ENCODE measurements at places on chromosomes 1 and 21. TPM values are rescaled to one million over a fixed set of nuclear protein-coding genes. Genes with fewer than 3 reads are reported as not detected.

- no peak overlapping the region for H3K27ac ChIP-seq
- peaks cover 19% of the 10 kb centered on the region for H3K4me1 ChIP-seq
- no peak overlapping the region for H3K4me3 ChIP-seq
- DNase-seq: no peak
Measured at GRCh38 chr1:85700422-85700821, 7.8 kb downstream of the ZNHIT6 start.

GRCh38 chr1:111731956-111732355 is 7.2 kb downstream of the INKA2 start:
- H3K27ac ChIP-seq: no peak overlapping the region
- no peaks in the 10 kb centered on the region for H3K27me3 ChIP-seq

DNA sequence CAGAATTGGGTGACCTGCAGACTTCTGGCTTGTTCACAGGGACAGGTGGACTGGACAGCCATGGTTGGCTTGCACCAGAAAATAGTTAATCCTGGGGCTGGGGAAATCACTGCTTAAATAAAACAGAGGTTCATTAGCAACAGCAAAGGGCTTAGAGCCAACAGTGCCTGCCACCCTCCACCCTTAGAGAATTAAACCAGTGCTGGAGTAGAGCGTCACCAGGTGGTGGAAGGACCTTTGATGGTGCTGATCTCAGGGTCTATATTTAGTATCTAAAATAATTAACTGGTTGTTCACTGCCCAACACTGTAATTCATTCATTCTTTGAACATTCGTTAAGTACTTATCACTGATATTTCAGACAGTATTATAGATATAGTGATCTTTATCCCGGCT is 34.7 kb upstream of the PDE9A start:
- no peak overlapping the region for H3K4me3 ChIP-seq
- peaks cover 4% of the 10 kb centered on the region for H3K27me3 ChIP-seq
- no peaks in the 10 kb centered on the region for H3K36me3 ChIP-seq
- peaks cover under 1% of the 10 kb centered on the region for H3K4me1 ChIP-seq
- no peak overlapping the region for H3K27ac ChIP-seq

- peaks cover 51% of the 10 kb centered on the region for H3K4me1 ChIP-seq
- peaks cover 12% of the 10 kb centered on the region for H3K36me3 ChIP-seq
- H3K27me3 ChIP-seq: no peaks in the 10 kb centered on the region
- peak overlapping the region; percentile 98 for H3K4me3 ChIP-seq
Measured at GRCh38 chr1:154326546-154327465, 1.5 kb downstream of the ATP8B2 start.

GRCh38 chr1:29145739-29146437 is 22.2 kb upstream of the TMEM200B start:
- no peaks in the 10 kb centered on the region for H3K4me1 ChIP-seq
- no peak for DNase-seq
- no peaks in the 10 kb centered on the region for H3K27me3 ChIP-seq

GRCh38 chr1:73783352-73783751 is 414.6 kb downstream of the LRRIQ3 start:
- H3K4me3 ChIP-seq: no peak overlapping the region
- no peaks in the 10 kb centered on the region for H3K4me1 ChIP-seq
- H3K27ac ChIP-seq: no peak overlapping the region
- no peak for DNase-seq
- H3K36me3 ChIP-seq: no peaks in the 10 kb centered on the region
- H3K27me3 ChIP-seq: no peaks in the 10 kb centered on the region

GRCh38 chr1:184555665-184556641 is 169.1 kb downstream of the C1orf21 start:
- H3K27me3 ChIP-seq: peaks cover 8% of the 10 kb centered on the region
- H3K27ac ChIP-seq: no peak overlapping the region
- H3K4me1 ChIP-seq: no peaks in the 10 kb centered on the region

GRCh38 chr1:176577646-176578197 is 114.7 kb downstream of the PAPPA2 start:
- no peaks in the 10 kb centered on the region for H3K36me3 ChIP-seq
- no peaks in the 10 kb centered on the region for H3K4me1 ChIP-seq
- no peak overlapping the region for H3K27ac ChIP-seq
- DNase-seq: no peak
- H3K27me3 ChIP-seq: no peaks in the 10 kb centered on the region

- no peaks in the 10 kb centered on the region for H3K36me3 ChIP-seq
- no peaks in the 10 kb centered on the region for H3K27me3 ChIP-seq
- no peak overlapping the region for H3K27ac ChIP-seq
Measured at GRCh38 chr1:232912845-232913580, 37.4 kb upstream of the NTPCR start.

- H3K27ac ChIP-seq: no peak overlapping the region
- peak; percentile 86 for DNase-seq
Measured at GRCh38 chr1:160193091-160193819, 2.9 kb downstream of the CASQ1 start.

GRCh38 chr1:228743405-228743804 is 8.1 kb downstream of the RHOU start:
- no peak for DNase-seq
- peaks cover 13% of the 10 kb centered on the region for H3K36me3 ChIP-seq
- peaks cover 3% of the 10 kb centered on the region for H3K4me1 ChIP-seq
- H3K27me3 ChIP-seq: no peaks in the 10 kb centered on the region
- no peak overlapping the region for H3K27ac ChIP-seq

Gene AQP10
- not detected for total RNA-seq

Gene OR2T10
- not detected for total RNA-seq

Gene KMO
- not detected for total RNA-seq

Gene LIPI
- not detected for total RNA-seq
